Right atrium auricular region (tissue), 2 donors: ENCODE measurements at places on chromosomes 6 and 20. TPM values are rescaled to one million over a fixed set of nuclear protein-coding genes. Genes with fewer than 3 reads are reported as not detected.
A peak's percentile ranks its signal among the peaks of the same experiment; 100 is the strongest.

Gene SLC22A16
- not detected for total RNA-seq

Gene GPX5
- not detected for total RNA-seq

Gene NANP
- 5.1 TPM for total RNA-seq

Gene SIRT5
- total RNA-seq = 17.9 TPM

Gene LTB
- not detected for total RNA-seq

Gene C6orf89
- 59.5 TPM for total RNA-seq

Gene CYP39A1
- 6.3 TPM for total RNA-seq

Gene ENPP4
- total RNA-seq = 24.5 TPM

DNA sequence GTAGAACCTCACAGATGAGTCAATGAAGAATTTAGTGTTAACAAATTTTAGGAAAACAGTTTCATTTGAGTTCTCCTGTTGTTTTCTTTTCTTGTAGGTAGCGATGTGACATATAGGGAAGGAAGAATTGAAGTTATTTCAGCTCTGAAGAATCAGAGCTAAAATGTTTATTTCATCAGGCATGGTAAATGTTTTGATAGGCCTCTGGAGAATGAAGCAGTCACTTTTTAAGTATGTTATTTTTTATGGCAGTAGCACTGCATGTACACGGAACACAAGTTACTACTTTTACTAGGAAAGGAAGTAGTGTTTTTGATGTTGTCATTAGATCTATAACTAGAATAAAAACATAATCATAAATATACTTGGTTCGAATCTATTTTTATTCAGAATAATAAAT, 1357.3 kb upstream of the CITED2 start:
- no peak overlapping the region for H3K4me3 ChIP-seq
- no peaks in the 10 kb centered on the region for H3K36me3 ChIP-seq
- DNase-seq = no peak

- H3K27me3 ChIP-seq = no peaks in the 10 kb centered on the region
- H3K36me3 ChIP-seq = no peaks in the 10 kb centered on the region
Observed at GRCh38 chr20:11124849-11125505, 451.2 kb upstream of the JAG1 start.

- H3K4me1 ChIP-seq = peaks cover 6% of the 10 kb centered on the region
- H3K27ac ChIP-seq = no peak overlapping the region
- no peak for DNase-seq
- H3K4me3 ChIP-seq = no peak overlapping the region
- no peaks in the 10 kb centered on the region for H3K36me3 ChIP-seq
Observed at GRCh38 chr20:48585061-48585870, 242.5 kb downstream of the PREX1 start.

DNA sequence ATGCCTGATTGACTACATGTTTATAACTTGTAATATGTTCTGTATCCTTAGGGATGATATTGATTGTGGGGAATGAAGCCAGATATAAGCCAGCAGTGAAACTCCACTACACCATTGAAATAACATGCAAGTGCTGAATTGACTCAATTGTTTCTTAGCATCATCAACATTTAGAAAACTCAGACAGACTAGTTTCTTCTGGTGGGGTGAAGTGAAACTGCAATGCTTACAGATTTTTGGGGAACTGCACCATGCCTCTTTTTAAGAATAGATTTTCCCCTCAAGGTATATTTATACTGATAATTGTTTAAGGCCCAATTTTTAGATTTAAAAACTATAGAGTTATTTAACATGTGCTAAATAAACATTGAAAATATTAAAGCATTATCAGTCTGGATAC, 1044.6 kb upstream of the EYS start:
- no peaks in the 10 kb centered on the region for H3K27me3 ChIP-seq
- H3K36me3 ChIP-seq = no peaks in the 10 kb centered on the region
- H3K4me3 ChIP-seq = no peak overlapping the region
- H3K4me1 ChIP-seq = no peaks in the 10 kb centered on the region
- no peak for DNase-seq

GRCh38 chr6:158457616-158458278, 102.1 kb upstream of the TMEM181 start:
- H3K4me3 ChIP-seq = no peak overlapping the region
- H3K36me3 ChIP-seq = peaks cover 3% of the 10 kb centered on the region
- DNase-seq = no peak

DNA sequence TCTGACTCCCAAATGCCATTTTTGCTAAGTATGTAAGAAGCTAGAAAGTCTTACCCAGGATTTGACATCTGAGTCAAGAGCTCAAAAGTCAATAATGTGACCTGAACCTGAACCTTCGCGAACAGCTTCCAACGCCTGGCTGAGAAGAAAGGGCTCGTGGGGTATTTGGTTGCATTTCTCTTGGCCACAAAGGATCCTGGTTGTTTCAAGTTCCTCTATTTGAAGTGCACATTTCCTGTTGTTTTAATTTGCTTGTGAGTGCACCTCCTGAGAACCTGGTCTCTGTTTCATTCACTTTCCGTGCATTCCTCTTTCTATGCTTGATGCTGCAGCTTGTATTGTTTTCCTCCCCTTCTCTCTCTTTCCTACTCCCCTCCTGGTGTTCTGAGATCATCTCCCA, 212.5 kb downstream of the FOXA2 start:
- no peak overlapping the region for H3K27ac ChIP-seq
- no peaks in the 10 kb centered on the region for H3K27me3 ChIP-seq
- no peaks in the 10 kb centered on the region for H3K4me1 ChIP-seq

- no peaks in the 10 kb centered on the region for H3K27me3 ChIP-seq
- no peaks in the 10 kb centered on the region for H3K36me3 ChIP-seq
- H3K4me3 ChIP-seq = no peak overlapping the region
- H3K27ac ChIP-seq = peak overlapping the region; percentile 42
Observed at GRCh38 chr6:89023591-89024441, 56.7 kb upstream of the PNRC1 start.

- H3K27me3 ChIP-seq = no peaks in the 10 kb centered on the region
- H3K27ac ChIP-seq = no peak overlapping the region
- H3K4me3 ChIP-seq = no peak overlapping the region
- no peaks in the 10 kb centered on the region for H3K4me1 ChIP-seq
- no peaks in the 10 kb centered on the region for H3K36me3 ChIP-seq
Observed at GRCh38 chr6:63764318-63764916, 128.8 kb downstream of the PHF3 start.

DNA sequence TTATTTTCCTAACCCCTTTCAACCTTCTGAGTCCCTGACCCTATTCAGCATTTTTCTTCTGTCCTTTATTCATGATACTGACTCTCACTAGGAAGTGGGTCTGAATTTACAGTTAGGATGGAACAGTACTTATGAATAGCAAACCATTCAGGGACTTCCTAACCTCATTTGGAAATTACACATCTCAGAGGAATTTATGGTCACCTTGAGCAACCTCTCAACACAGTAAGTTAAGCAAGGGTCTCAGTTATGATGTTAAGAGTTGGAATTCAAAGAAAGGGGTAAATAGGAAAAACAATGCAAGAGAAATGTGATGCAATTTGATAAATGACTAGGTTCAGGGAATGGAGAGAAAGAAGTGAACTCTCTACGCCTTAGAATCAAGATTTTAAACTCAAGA, 97.3 kb downstream of the GPR6 start:
- no peaks in the 10 kb centered on the region for H3K4me1 ChIP-seq
- no peak overlapping the region for H3K27ac ChIP-seq
- H3K36me3 ChIP-seq = no peaks in the 10 kb centered on the region
- H3K27me3 ChIP-seq = no peaks in the 10 kb centered on the region
- no peak for DNase-seq

DNA sequence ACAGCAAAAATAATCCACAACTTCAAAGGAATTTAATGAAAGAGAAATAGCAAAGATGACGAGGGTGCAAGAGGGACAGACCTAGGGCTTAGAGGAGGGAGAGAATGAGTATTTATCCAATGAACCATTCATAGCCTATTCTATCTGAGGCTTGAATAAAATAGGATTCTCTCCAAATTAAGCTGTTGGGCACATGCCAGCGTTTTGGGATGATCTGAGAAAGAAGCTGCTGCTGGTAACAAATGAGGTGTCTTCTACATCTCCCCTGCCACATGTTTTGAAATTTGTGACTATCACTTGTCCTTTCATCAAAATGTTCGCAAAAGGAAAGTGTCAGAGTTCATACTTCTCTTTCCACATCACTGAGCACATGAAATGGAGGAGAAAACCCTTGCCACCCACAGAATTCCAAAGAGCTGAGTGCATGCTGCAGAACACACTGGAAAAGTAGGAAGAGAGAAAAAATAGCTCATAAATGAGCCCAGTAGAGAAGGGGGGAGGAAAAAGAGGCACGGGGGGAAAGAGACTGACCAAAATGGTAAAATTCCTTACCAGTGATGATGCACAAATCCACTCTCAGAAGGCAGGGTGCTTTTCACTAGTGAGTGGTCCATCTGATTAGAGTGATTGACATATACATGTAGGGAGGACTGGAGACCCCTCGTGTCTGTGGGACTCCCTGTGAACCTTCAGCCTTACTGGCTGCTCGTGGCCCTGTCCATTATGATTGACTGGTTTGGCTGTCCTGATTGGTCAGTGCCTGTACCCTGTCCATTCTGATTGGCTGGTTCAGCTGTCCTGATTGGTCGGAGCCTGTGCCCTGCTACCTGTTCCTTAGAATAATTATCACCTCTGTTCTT, 180.5 kb downstream of the OGFRL1 start:
- H3K27ac ChIP-seq = peak overlapping the region; percentile 30
- no peaks in the 10 kb centered on the region for H3K27me3 ChIP-seq
- H3K4me1 ChIP-seq = no peaks in the 10 kb centered on the region
- H3K36me3 ChIP-seq = no peaks in the 10 kb centered on the region
- no peak for DNase-seq
- H3K4me3 ChIP-seq = no peak overlapping the region

DNA sequence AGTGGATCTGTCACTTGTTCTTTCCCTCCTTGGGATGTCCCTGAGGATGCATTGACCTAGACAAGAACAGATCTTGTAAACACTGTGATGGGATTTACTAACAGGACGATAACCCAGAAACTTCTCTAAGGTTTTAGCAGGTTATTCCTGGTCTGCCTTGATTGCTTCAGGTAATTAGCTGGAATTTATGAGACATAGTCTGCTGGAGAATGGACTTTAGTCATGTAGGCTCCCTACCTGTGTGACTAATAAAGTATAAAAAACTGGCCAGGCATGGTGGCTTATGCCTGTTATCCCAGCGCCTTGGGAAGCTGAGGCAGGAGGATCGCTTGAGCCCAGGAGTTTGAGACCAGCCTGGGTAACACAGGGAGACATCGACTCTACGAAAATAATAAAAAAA, 96.1 kb downstream of the PAK5 start:
- DNase-seq = no peak
- H3K4me3 ChIP-seq = no peak overlapping the region
- no peaks in the 10 kb centered on the region for H3K36me3 ChIP-seq
- H3K27ac ChIP-seq = no peak overlapping the region

DNA sequence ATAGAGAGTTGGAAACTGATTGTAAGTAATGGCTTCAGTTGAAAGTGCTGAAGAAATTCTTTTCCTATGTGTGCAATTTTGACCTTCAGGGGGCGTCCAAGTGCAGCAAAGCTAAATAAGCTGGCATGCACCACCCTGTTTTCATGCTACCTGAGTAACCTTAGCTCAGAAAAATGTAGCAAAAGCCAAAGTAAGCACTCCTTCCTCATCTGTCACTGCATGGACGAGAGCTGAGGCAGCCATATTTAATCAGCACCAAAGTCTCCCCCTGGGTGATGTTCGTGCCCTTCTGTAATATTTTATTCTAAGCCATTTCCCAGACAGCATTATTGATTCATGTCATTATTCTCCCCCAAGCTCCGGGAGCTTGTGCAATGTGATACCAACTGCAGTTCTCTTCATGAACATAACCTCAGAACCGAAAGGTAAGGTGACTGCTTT, 123.1 kb downstream of the RPS12 start:
- H3K36me3 ChIP-seq = no peaks in the 10 kb centered on the region
- H3K4me3 ChIP-seq = no peak overlapping the region
- DNase-seq = no peak

DNA sequence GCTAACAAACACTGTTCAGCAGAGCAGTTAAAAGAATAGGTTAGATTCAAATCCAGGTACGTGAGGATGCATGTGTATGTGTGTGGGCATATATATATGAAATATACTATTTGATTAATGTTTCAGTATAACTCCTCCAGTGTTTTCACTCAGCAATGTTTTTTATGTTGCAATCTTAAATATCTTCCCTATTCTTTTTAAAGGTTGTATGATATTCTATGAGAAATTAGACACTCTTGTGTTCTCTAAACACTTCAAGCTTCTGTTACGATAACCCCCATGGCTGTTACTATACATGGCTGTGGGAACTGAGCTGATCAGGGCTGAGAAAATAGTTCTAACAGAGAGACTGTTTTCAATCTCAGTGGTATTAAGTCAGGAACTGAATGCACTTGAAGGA, 421.0 kb downstream of the CBLN4 start:
- H3K4me3 ChIP-seq = no peak overlapping the region
- no peaks in the 10 kb centered on the region for H3K27me3 ChIP-seq
- no peaks in the 10 kb centered on the region for H3K36me3 ChIP-seq
- DNase-seq = no peak

DNA sequence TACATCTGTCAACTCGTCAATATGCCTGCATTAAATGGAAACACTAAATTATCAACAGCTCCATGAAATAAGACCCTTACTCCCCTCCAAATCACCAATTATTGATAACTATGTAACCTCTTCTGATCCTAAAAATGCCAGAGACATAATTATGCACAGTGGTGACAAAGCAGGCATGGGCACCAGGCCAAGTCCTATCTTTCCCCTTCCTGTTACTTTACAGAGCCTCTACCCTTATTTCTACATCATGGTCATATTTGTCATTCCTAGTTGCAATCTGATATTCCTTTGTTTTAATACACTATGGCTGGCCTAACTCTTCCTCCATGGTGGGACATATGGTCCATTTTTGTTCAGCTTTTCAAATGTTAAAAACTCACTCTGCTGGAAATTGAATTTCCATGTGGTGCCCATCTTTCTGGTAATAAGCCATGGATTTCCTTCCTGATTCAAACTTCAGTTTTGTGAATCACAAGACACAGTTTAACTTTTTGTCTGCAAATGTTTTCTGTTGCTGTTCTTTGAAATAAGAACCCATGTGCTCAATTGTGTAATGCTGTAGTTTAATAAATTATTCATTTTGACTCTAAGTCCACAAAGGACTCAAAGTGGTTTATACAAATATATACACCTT, 41.8 kb upstream of the ARFGEF2 start:
- H3K4me3 ChIP-seq = no peak overlapping the region
- DNase-seq = no peak
- no peaks in the 10 kb centered on the region for H3K36me3 ChIP-seq
- H3K4me1 ChIP-seq = no peaks in the 10 kb centered on the region
- no peak overlapping the region for H3K27ac ChIP-seq
- no peaks in the 10 kb centered on the region for H3K27me3 ChIP-seq
